Left hindlimb (tissue), 1 donor: ENCODE measurements at places on chromosomes 2 and 18.

GRCh38 chr2:132875193-132875592 is 205.2 kb upstream of the LYPD1 start:
- no peak for DNase-seq

- DNase-seq = no peak
These were observed 14.7 kb downstream of the HDAC4 start for GRCh38 chr2:239386001-239386670.

- no peak for DNase-seq
These were observed 3.5 kb downstream of the FARP2 start for GRCh38 chr2:241359481-241360045.

DNA sequence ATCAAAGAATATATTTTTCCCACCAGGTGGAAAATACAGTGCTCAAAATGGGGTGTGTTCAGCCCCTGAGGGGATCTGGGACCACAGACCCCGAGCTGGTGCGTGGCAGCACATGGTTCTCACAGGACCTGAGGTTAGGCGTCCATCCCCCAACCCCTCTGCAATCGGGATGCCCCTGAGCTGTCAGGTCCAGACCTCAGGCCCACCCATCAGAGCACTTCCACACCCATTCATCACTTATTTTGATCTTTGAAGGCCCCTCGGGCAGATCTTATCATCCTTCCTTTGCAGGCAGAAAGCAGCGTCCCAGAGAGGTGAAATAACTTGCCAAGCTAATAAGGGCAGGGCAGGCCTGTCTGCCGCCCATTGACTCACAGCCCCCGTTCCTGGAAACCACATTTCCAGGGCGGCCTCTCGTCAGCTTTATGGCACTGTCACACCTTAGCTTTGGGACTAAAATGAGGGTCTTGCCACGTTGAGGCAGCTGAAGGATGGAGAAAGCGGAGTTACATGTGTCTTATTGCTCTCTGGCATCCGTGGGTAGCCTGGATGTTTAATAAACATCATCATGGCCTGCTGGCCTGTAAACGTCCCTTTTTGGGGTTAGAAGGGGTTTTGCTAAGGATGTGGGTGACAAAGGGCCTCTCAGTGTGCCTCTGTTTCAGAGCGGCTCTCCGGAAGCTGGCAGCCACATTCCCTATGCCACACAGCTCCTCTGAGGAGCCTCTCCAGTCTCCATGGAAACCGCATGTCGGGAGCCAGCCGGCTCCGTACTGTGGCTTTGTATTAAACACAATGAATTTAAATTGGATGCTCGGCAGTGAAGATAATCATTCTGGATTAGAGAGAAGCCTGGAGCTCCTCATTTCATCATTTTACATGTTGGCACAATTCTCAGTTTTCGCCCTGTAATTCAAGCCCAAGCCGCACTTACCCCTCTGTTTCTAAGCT is 58.3 kb upstream of the MAPRE3 start:
- DNase-seq = peak; percentile 56

DNA sequence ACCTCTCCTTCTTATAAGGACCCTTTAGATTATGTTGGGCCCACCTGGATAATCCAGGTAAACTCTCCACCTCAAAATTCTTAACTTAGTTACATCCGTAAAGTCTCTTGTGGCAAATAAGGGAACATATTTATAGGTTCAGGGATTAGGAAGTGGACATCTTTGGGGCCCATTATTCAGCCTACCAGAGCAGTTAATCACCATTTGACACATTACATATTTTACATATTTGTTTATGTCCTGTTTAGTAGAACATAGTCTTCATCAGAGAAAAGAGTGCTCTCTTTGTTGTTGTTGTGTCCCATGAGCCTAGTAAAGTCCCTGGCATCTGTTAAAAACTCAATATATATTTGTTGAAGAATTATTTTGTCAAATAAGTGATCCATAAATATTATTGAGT is 134.0 kb upstream of the SPATS2L start:
- no peak for DNase-seq

- no peak for DNase-seq
These were observed 59.2 kb downstream of the GYPC start for GRCh38 chr2:126715111-126715510.

DNA sequence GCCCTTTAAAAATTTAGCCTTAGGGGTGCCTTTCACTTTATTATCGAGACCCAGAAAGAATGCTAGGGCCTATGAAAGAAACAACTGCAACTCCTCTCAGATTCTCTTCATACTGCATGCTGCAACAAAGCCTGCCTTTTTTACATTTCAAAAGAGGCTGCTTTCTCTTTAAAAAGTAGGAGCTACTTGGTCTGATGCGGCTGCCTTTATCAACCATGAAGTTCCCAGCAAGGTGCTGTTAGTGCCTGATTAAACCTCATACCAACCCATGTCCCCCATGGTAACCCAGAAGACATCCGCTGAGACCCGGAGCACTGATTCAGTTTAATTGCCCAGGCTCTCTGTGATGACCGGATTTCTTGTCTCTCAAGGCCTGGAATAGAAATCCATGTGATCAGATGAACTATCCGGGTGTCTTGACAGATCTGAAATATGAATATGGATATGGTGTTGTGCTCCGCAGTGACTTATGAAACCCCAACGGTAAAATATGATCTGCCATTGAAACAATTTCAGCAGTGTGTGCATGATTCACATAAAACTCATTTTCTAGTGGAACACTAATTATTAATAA is 368.3 kb downstream of the ZNF521 start:
- DNase-seq = no peak

DNA sequence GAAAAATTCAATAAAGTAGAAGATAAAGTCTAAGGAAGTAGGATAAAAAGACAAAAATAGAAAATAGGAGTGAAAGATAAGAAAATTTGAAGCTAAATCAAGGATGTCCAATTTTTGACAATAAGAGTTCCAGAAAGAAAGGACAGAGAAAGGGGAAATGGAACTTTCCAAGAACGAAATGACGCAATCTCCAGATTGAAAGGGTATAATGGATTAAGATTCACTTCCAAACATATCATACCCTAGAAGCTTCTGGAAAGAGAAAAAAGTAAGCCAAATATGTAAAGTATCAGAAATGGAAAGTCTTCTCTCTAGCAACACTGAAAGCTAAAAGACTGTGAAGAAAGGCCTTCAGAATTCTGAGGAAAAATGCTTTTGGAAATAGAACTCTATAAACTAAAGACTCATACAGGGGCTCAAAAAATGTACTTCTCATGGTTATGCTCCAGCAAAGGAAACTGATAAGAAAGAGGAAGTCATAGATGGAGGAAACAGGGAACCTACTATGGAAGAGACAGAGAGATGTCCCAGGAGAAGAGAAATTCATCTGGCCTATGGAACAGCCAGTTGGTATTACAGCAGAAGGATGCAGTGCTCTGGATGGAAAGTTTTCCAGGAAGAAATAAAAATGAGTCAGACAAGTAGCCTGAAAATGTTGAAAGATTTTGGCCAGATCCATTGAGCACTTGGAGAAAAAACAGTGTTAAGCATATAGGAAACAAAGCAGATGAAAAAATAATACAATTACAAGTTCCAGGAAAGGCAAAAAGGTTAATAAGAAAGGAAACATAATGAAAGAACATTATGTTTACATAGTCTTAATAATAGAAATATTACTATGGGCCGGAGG is 20.1 kb downstream of the CASP8 start:
- DNase-seq = no peak

- no peak for DNase-seq
These were observed 78.3 kb upstream of the MAP4K4 start for GRCh38 chr2:101619191-101619591.

DNA sequence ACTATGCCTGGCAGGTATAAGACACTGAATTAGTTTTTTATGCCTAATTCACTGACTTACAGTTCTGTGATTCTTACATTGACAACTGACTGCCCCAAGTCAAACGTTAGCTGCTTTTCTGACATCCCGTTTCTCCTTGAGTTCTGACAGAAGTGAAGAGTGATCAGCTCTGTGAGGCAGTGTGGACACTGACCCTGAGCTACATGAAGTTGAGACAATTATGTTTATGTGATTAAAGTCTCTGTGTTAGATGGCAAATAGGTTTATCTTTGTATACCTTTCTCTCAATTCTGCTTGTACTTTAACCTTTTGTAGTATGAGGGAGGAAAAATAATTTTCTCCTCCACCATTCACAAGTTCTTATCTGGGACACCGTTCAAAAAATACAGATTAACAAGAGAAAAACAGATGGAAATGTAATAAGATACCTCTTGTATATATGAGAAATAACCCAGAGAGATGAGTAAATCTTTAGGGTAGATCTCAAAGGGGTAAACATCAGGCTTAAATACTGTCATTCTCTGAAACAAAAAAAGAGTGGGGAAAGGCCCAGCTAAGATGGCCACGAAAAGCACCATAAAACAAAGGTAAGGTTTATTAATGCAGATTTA is 85.4 kb upstream of the B3GNT2 start:
- no peak for DNase-seq

DNA sequence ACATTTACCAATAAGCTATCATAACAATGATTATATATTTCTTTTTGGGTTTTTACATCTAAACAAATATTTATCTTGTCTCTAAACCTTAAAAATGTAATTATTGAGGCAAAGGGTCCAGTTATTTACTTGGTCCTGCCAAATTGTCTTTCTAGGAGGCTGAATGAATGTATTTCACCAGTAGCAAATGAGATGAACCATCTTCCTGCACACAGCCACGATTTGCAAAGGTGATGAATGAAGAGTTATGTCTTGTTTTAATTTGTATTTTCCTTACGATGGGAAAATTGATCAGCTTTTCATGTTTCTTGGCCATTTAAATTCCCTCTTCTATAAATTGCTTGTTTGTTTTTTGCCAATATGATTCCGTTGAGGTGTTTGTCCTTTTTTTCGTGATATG is 1.4 kb downstream of the SP100 start:
- DNase-seq = no peak

DNA sequence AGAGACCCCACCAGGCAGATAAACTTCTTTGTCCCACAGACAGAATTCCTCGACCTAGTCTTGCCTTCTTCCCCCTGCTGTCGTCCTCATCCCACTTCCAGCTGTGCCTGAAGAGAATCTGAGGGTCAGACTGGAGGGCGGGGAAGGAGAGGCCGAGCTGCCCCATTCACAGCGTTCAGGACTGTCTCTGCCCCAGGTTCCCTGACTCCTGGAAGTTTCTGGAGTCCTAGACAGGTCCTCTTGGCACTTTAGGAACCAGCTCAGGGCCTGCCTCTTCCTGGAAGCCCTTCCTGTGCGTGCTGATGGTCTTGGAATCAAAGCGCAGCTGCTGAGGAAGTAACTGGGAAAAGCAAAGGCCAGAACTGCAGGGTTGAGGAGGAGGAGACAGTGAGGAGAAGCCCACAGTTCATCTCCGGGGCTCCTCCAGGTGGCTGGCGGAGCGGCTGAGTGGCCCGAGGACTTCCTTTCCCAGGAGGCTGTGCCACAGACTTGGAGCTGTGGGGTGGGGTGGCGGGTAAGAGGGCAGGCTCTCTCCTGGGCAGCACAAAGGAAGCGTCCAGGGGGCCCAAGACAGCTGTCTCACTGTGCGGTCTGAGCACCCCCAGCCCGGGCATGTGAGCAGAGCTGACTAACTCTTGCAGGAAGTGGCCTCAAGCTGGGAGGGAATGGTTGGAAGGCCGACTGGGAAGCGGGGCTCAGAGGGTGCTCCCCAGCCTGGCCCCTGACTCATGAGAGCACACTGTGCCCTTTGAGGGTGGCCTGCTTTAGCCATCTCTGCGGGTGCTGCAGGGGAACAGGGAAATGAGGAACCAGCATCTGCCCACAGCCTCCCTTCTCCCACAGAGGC is 39.5 kb downstream of the SDC1 start:
- no peak for DNase-seq

DNA sequence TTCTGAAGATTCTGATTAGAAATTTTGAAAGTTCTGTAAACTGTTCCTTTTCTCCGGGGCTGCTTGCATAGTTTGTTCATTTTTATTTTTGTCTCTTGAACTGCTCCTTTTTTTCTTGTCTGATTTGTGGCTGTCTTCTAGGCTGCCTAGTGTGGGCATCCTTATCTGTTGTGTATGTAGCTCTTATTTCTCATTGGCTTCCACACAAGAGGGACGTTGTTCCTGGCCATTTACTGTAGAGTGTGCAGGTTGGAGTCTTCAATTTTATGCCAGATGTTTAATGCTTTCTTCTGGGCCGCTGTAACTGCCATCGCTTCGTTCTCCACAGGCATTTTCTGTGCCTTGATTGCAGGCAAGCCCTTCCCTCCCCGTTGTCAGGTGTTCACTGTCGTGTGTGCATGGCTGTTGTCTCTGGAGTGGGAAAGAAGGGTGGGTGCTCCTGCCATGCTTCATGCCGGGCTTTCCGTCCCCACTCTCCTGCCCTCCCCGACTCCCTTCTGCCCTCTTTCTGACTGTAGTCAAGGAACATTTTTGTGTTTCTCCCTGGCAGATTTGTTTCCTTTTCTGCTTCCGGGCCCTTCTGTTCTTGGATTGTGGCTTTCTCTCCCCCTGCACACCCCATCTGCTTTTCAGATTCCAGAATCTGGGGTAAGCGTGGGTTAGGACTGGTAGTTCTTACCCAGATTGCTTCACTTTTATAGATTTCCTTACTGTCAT is 15.5 kb downstream of the CEP192 start:
- DNase-seq = no peak

DNA sequence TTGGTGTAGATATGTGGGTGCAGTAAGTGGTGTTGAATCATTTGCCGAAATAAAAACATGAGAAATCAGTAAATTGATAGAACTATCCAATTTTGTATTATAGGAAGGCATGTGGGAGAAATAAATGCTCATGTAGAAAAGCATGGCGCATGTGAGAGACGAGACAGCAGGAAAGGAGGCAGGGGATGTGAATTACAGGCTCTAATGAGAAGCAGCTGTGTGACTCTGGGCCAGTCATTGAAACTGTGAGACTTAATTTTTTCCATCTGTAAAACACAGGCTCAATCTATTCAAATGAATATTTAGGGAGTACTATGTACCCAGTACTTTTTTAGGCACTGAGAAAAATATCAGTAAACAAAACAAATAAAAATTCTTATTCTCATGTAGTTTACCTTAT is 42.6 kb upstream of the MAP3K20 start:
- no peak for DNase-seq

GRCh38 chr2:202109737-202110184 is 36.7 kb downstream of the KIAA2012 start:
- DNase-seq = no peak

- no peak for DNase-seq
These were observed 38.8 kb upstream of the OSBPL6 start for GRCh38 chr2:178155524-178155923.

GRCh38 chr2:146777181-146777580 is 1067.6 kb upstream of the ACVR2A start:
- DNase-seq = no peak
